Posterior cingulate gyrus (tissue), 11 donors: ENCODE measurements at places on chromosomes 7 and 10.

GRCh38 chr10:60573336-60573735 is 183.7 kb upstream of the ANK3 start:
- no peak for DNase-seq

- DNase-seq: peak; percentile 55
Measured at GRCh38 chr10:30359373-30360206, 10.5 kb upstream of the MTPAP start.

DNA sequence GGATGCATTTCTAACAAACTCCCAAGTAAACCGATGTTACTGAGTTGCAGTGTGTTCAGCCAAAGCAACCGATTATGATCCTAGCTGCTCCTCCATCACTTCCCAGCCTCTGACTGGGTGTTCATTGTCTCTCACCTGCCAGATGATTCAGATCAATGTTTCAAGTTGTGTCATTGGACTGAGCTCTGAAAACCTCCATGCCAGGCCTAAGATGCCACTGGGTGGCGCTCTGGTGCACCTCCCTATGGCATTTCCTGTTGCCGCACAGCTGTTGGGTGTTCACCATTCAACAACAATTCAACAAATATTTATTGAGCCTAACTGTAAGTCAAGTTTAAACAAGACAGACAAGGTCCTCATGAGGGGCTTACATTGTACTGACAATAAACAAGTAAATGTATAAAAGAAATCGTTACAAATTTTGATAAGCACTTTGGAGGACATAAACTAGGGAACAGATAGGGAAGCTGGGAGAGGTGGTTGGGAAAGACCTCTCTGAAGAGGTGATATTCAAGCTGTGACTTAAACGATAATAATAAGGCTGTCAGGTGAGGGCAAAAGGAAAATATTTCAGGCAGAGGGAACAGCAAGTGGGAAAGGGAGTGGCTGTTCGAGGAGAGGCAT is 22.8 kb downstream of the RGR start:
- DNase-seq: no peak

- DNase-seq: no peak
Measured at GRCh38 chr10:51985336-51985735, 285.9 kb upstream of the CSTF2T start.

DNA sequence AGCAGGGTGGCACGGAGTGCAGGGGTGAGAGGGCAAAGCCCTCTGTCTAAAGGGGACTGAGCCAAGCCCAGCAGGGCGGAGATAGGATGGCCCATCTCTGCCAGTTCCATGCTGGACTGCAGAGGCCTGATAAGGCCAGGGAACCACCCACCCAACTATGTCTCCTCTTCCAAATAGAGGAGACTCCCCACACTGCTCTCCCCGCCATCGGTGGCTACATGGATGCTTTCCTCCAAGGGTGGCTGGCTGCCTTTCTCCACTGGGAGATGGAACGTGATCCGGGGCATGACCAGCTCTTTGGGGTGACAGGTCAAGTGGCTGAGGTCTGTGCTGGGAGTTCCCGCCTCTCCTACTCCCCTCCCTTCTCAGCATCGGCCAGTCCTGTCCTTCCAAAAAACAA is 58.1 kb upstream of the MXI1 start:
- no peak for DNase-seq

DNA sequence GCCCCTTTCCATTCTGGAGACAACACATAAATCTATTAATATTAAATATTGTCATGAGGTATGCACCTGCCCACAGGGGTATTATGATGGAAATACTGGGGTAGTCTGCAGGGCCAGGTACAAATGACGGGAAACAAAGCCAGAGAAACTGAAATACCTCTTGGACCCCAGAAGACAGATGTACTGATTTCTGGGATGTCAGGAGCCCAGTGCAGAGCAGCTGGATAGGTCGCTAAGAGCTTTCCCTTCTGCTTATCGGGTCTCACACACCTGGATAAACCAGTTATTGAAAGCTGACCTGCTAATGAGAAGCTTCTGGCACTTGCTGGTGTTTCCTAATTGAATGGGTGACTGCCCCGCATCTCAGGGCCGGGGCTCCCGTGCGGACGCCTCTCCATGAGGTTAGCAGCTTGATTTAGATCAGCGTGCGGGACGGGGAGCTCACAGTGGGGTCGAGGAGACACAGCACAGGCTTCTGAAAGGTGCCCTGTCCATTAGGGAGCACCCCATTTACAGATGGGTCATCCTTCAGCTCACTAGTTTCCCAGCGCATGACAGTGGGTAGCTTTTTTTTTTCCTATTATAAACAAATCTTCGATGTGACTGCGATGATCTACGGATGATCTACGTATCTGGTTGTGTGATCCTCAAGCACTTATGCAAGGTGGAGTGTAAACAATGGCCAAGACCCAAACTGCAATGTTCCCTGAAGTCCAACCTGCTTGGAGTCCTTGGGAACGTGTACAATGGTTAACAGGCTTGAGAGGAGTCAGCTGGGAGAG is 1.5 kb upstream of the INSIG1 start:
- DNase-seq: no peak

- DNase-seq: no peak
Measured at GRCh38 chr7:79182283-79182682, 271.2 kb downstream of the MAGI2 start.

DNA sequence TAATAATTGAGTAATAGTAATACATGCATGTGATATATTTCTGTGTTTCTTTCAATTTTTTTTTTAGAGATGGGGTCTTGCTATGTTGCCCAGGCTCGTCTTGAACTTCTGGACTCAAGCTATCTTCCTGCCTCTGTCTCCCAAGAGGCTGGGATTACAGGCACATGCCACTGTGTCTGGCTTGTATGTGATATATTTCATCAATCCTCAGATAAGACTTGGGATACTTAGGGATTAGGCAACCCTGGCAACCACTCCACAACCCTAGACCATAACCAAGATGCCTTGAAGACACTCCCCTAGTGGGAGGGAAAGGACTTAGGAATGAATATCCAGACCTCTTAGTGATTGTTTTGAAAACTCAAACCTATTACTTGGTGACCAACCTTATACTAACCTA is 154.8 kb downstream of the CCDC3 start:
- no peak for DNase-seq

DNA sequence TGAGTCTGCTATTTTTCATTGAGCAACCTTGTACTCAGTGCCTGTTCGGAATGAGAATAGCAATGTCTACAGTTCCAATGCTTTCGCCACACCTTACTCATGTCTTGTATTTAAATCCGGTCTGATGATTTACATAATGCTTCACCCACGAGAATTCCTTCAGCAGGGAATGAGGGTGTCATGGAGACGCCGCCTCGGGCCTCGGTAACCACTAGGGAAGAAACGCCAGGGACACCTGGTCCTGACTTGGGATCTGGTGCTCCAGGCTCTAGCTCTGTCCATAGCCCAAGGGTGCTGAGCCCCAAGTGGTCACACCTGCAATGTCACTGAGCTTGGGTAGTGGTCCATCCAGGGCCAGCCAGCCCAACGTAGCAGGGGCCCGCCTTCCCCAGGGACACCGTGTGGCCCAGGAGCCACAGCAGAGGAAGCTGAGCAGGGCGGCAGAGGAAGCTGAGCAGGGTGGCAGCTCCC is 37.4 kb downstream of the PRKAG2 start:
- peak; percentile 73 for DNase-seq

DNA sequence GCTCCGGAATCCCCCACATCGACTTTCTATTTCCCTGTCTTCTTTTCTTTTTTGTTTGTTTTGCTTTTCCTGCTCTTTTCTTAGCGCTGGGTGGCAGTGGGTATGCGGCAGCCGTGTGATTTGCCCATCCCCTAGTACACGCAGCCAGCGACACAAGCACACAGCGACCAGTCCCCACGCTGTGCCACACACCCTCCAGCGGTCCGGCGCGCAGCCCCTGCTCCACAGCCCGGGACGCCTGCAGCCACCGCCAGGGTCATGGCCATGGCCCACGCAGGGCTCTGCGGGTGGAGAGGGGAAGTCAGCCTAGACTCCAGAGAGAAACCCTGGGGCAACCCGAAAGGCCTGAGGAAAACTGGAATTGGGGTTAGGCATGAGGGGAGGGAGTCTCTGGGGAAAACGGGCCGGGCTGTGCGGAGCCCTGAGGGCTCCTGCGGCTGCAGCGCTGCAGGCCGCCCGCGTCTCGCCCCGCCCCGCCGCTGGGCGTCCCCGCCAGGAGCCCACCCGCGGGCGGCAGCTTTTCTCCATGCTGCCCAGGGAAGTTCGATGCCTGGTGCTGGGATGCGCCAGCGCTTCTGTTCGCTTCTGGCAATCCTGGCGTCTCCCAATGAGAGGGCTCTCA is 2.5 kb downstream of the CHRM2 start:
- DNase-seq: peak; percentile 86

DNA sequence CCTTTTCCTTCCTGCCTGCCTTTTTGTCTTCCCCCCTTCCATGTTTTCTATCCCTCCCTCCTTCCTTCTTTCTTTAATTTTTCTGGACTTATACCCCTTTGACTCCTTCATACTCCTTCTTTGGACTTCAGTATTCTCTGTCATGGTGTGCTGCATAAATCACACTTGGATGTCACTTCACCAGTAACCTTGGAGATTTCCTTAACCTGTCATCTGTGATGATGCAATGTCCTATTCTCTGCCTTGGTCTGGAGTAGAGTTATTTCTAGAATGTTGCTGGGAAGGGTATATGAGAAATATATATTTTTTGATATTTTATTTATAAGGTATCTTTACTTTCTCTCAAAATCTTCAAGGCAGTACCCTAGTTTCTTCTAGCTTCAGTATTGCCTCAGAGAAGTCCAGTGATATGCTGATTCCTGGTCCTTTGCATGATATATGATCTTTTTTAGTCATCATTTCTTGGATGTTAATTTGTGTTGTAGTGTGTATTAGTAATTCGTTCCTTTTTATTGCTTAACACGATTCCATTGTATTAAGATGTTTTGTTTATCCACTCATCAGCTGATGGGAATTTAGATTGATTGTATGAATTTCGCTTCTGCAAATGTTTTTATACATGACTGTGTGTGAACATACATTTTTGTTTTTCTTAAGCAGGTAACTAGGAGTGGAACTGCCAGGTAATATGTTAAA is 206.9 kb upstream of the MBL2 start:
- DNase-seq: no peak

DNA sequence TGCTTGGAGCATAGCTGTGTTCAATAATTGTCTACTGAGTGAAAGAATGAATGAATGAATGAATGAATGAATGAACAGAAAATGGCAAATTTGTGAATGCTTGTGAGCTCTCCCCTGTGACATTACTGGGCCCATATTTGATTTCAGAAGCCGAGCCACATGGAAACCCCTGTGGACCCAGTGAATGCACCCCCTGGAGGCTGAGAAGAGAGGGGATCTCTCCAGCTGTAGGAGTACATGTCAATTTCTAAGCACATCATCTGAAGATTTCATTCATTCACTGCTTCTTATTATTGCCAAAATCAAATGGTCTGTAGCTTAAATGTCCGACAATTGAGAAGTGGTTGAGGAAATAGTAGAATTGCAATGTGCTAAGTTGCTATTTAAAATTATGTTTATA is 58.3 kb upstream of the DOCK1 start:
- DNase-seq: no peak

DNA sequence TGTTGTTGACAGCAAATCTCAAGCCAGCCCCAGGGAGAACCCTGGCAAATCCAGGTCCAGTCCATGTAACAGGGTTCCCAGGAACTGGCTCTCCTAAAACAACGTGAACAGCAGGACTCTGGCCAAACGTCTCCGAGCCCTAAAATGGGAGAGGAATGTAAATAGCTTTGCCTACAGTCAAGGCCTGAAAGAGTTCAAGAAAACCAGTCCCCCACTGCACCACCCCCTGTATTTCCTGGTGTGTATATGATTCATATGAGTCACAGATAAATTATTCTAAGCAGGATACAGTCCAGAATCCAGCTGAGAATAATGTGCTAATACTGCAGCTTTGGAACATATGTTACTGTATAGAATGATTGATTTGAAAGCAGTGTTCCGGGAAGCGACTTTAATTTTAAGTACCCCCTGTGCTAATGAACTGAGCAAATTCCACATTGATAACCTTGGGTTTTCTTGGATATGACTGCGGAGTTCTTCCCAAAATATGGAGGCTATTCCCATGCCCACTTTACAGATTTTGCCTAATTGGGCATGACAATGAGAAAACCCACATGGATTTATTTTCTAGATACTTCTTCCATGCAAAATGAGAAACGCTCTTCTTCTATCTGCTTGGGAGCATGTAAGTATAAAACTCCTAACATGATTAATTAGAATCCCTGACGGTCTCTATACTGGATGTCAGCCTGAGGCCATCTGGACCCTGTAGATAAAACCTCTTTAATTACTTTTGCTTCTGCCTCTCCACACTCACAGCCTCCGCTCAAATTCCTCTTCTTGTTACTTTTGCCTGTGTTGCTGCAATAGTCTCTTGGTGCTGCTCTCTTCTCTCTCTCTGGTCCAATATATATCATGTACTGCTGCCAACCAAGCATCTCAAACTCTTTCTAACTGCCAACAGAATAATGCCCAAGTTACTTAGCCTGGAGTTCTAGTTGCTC is 50.2 kb downstream of the LAMB4 start:
- DNase-seq: no peak

GRCh38 chr10:6518791-6519429 is 61.2 kb downstream of the PRKCQ start:
- DNase-seq: no peak

DNA sequence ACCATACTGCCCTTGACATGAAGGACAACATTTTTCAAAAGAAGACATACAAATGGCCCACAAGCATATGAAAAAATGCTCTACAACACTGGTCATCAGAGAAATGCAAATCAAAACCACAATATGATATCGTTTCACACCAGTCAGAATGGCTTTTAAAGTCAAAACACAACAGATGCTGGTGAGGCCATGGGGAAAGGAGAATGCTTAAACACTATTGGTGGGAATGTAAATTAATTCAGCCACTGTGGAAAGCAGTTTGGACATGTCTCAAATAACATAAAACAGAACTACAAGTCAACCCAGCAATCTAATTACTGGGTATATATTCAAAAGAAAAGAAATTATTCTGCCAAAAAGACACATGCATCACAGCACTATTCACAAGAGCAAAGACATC is 4.2 kb upstream of the NT5C3A start:
- DNase-seq: no peak

GRCh38 chr7:97859606-97860204 is 12.5 kb downstream of the ASNS start:
- no peak for DNase-seq

- DNase-seq: no peak
Measured at GRCh38 chr7:126856691-126857291, 395.9 kb downstream of the GRM8 start.

- no peak for DNase-seq
Measured at GRCh38 chr7:102988631-102989560, 76.1 kb downstream of the LRRC17 start.
